Cardiac atrium fibroblast (primary cell): ENCODE measurements at places on chromosomes 1 and 21. TPM values are rescaled to one million over a fixed set of nuclear protein-coding genes. Genes with fewer than 3 reads are reported as not detected.

TMCO4 gene
- 13.3 and 19.9 TPM in 2 replicates for total RNA-seq

KRTAP23-1 gene
- total RNA-seq, result not detected in 2 replicates

OR2T11 gene
- not detected in 2 replicates for total RNA-seq

PKP1 gene
- total RNA-seq, result 0.18 and 0.32 TPM in 2 replicates

ALPL gene
- 11.3 and 12.3 TPM in 2 replicates for total RNA-seq
